Activated CD4-positive, alpha-beta T cell treated with anti-CD3 and anti-CD28 coated beads for 36 hours (primary cell): ENCODE measurements at places on chromosomes 2 and 18. TPM values are rescaled to one million over a fixed set of nuclear protein-coding genes. Genes with fewer than 3 reads are reported as not detected.

The INPP1 gene
- 6.7 TPM for total RNA-seq

The CRYGD gene
- not detected for total RNA-seq

The FAM237A gene
- total RNA-seq = not detected

The ACADL gene
- total RNA-seq = not detected

The ARHGAP25 gene
- 73.2 TPM for total RNA-seq

The PDE1A gene
- not detected for total RNA-seq

The EFHD1 gene
- total RNA-seq = 0.23 TPM

The PJVK gene
- total RNA-seq = 2.4 TPM

The COL4A4 gene
- total RNA-seq = not detected

The MYO1B gene
- 36.7 TPM for total RNA-seq

The KCNF1 gene
- not detected for total RNA-seq
